Cortex of kidney (tissue), 1 donor: ENCODE measurements at places on chromosomes 3 and 15.

DNA sequence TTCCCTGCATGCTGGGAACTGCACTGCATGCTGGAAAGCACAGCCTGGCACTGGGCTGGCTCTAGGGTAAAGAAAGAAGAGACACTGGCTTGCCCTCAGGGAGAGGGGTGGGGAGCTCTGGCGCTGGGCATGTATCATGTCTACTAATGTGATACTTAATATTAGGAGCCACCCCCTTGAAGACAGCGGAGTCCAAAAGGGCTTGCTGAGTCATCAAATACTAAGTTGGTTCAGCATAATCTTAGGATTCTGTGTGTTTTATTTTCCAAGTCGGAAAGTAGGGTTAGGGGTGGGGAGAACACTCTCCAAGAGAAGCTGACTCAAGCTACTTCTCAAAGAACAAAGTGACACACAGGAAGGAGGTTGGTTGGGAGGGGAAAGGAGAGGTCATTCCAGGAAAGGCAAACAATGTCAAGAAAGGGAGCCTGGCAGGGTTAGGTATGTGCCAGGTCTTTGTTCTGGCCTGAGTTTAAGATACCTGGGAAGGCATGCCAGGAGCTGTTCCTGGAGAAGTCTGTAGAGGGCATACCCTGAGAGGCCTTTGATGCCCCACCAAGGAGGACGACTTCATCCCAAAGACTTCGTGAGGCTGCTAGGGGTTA, 237.8 kb upstream of the NR2E3 start:
- DNase-seq: no peak

- no peak for DNase-seq
These were observed 218.9 kb downstream of the PDZRN3 start for GRCh38 chr3:73405853-73406252.

DNA sequence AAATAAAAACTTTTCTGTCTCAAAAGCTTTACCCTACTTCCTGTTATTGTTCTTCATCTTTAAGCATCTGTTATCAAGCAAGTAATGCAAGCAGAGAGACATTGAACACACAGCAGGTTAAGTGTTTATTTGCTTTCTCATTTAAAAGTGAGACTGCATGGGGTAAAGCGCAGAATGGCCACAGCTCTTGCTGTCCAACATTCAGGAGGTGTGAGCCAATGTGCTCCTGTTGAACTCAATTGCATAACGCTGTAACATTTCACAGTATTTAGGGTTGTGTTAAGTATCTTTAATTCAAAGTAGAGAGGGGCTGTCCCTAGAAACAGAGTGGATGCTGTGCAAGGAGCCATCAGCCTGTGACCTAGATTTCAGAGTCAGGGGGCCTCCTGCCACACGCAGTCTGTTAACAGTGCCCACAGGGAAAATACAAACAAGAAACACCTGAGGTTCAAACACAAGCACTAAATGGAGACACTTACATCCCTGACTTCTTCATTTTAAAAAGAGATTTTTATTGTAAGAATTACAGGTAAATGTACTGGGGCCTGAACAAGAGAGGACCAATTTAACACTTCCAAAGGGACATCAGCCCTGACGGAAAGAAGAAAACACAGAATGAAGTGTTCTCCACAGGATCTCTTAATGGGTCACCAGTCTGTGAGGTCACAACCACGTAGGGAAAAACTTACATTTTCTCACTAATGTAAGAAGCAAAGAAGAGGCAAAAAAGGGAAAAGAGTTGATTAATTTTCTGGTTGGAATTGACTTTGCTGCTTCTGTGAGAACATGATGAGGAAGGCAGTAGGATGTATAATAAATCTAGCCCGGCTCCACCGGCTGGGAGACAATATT, 815.1 kb downstream of the VGLL3 start:
- DNase-seq: no peak

DNA sequence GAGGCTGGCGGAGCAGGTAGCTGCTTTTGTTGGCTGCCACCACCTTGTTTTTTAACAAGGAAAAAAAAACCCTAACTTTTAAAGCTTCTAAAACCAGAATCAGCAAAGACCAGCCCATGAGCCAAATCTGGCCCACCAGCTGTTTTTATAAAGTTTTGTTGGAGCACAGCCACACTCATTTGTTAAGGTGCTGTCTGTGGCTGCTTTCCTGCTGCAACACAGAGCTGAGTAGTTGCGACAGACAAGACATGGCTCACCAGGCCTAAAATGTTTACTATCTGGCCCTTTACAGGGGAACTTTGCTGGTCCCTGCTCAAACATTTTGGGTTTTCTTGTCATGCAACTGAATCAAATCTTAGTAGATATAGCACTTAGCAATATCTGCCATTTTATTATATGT, 18.9 kb downstream of the EFCAB12 start:
- no peak for DNase-seq

DNA sequence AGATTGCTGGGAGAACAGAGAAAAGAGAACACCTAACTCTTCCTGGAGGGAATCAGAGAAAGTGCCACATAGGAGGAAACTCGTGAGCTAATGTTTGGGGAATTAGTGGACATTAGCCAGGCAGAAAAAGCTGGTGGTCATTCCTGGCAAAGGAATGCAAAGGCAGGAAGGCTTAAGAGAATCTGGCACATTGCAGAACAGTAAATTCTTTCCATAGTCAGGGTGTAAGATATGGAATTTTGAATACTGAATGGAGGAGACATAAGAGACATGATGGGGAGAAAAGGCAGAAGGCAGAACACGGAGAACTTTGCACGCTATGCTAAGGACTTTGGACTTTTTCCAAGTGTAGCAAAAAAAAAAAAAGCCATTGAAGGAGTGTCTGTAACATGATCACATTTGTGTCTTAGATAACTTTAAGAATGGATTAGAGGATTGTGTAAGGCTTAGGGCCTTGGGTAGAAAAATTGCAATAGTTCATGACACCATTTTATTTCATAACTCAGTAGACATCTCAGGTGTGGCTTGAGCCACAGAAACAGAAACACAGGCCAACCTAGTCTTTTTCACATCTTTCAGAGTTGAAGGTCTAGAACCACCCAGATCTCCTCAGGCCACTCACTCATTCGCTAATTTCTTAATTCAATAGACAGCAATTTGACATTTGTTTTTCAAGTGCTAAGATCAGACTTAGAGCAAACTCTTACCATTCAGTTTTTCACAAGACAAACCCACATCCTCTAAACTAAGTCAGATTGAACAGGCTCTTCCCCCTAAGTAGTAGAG, 31.2 kb upstream of the CCDC80 start:
- no peak for DNase-seq

GRCh38 chr3:43874731-43875130, 184.0 kb downstream of the ABHD5 start:
- DNase-seq: no peak

- no peak for DNase-seq
These were observed 88.2 kb upstream of the TSC22D2 start for GRCh38 chr3:150319900-150320299.

DNA sequence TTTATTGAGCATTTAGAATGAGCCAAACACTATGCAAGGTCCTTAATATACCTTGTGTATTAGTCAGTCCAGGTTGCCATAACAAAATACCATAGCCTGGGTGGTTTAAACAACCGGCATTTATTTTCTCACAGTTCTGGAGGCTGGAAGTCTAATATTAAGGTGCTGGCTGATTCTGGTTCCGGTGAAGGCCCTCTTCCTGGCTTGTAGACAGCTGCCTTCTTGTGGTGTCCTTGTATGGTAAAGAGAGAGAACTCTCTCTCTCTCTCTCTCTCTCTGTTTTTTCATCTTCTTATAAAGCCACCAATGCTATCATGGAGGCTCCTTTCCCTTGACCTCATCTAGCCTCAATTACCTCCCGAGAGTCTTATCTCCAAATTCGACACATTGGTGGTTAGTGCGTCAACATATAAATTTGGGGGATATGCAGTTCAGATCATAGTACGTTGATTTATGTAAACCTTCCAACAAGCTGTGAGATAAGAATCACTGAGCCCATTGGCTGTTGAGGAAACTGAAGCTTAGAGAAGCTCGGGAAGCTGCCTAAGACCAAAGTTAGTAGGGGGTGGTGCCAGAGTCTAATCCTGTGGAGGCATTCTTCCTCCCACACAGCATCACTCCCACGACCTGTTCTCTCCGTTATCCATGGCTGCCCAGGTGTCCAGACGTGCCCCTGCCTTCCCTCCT, 298.0 kb upstream of the PROK2 start:
- DNase-seq: no peak

- no peak for DNase-seq
These were observed 84.8 kb upstream of the WNT5A start for GRCh38 chr3:55571913-55572312.

GRCh38 chr3:174051191-174051590, 653.6 kb downstream of the NLGN1 start:
- DNase-seq: no peak

DNA sequence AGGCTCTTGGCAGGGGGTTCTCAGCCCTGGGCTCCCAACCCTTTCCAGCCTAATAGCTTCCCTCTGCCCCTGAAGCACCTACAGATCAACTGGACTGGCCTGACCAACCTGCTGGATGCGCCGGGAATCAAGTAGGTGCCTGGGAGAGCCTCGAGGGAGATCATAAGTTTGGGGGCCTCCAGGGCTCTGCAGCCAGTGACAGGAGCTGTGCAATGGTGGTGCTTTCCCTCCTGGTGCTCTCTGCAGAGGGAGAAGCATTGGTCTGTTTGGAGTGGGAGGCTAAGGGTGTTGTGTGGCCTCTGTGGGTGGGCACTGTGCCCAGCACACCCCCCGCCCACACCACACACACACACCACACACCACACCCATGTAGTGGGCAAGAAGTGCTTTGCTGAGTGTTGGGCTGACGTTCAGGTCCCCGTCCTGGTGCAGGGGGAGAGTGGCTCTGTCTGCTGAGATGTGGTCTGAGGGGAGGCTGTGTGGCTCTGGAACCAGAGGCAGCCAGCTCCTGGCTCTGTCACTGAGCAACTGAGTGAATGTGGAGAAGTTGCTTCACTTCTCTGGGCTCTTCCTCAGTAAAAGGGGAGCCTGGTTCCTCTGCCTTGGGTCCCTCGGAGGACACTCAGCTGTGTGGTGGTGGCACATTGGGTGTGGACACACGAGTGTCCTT, 26.3 kb downstream of the ESYT3 start:
- DNase-seq: no peak

DNA sequence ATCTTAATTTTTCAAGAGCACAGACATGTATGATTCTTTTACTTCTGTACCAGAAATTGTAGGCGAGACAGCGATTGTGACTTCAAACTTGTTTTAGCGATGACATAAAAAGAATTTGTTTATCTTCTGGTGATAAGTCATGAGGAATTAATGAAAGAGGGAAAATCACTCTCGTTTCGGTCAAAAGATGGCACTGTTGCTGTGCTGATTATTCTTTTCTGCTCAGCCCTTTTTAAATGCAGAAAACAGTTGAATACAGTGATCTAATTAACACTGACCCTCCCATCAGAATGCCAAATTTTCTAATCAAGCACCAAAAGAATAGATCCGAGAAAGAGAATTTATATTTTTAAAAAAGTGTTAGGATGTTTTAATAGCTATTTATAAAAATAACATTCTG, 52.6 kb downstream of the NSUN3 start:
- no peak for DNase-seq
